ENCODE measurements at places on chromosomes 7 and 10. TPM values are rescaled to one million over a fixed set of nuclear protein-coding genes. Genes with fewer than 3 reads are reported as not detected.
A peak's percentile ranks its signal among the peaks of the same experiment; 100 is the strongest.

- peak; percentile 56 for DNase-seq
Measured at GRCh38 chr7:111137296-111138192, 46.6 kb downstream of the LRRN3 start.

DNA sequence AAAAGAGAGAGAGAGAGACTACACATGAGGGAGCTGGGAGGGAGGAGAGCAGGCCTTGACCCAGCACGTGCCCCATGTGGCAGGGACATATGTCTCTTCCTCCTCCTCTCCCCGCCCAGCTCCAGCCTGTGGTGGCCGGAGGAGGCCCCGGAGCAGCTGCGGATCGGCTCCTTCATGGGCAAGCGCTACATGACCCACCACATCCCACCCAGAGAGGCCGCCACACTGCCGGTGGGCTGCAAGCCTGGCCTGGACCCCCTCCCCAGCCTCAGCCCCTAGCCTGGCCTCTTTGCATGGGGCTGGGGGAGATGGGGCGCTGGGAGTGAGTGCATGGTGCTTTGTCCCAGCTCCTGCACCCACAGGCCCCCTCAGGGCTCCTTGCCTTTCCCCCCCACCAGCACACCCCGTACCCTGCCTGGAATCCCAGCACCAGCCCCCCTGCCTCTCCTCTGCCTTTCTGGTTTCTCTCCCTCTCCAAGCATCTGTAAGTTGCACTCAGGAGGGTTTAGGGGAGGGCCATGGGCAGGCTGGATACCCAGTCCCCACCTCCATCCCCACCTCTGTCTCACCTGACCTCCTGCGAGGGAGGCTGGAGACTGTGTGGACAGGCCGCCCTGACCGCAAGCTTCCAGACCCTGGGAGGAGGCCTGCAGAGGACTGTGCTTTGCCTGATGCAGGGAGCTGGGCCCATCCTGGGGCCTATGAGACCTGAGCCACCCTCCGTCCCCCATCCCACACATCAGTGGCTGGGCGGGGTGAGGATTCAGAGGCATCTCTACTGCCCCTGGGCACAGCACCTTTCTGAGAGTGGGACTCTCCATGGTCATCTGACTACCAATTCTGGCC, 4.8 kb downstream of the UPK3B start:
- DNase-seq: peak; percentile 1

GRCh38 chr7:149872419-149873073, 1.2 kb upstream of the ATP6V0E2 start:
- no peak for DNase-seq

GRCh38 chr7:136687693-136688322, 180.6 kb upstream of the CHRM2 start:
- DNase-seq: peak; percentile 48

DNA sequence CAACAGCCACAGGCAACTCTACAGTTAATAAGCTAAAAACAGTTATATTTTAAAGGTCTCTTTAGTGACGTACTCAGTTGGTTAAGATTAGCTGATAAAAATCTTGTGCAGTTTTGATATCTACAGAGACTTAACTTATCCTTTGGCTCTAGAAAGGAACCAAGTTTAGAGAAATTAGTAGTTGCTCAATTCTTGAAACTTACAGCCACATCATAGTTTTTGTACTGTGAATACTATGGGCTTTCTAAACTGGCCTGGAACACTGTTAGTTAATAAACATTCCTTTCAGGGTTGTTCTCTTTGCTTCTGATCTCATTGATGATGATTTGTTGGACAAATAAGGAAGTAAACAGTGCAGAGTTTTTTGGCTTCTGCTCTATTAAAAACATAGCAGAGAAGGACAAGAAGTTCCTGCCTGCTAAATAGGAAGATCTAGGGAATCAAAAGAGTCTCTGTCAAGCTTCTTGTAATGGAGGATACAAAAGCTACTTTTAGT, 73.1 kb downstream of the MKLN1 start:
- DNase-seq: no peak

DNA sequence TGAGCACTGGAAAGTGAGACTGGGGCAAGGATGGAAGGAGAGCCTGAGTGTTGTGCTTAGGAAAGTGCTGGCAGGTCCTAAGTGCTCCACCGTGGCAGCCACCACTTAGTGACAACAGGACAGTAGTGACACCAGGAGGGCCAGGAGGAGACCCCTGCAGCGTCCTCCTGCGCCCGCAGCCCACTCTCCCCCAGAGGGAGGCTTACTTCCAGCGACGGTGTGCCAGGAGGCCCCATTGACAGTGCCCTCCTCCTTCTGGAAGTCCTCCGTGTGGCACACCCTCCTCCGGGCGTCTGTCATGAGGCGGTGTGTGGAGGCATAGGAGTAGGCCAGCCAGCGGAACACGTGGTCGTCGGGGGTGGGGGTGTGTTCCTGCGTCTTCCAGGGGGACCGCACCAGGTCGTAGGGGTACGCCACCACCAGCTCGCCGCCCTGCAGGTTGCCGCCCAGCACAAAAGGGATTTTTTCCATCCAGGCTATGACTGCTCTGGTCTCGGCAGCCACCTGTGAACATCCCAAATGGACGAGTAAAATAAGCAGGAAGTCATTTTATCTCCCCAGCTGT, 95.6 kb downstream of the GPR26 start:
- DNase-seq: no peak

- peak; percentile 97 for DNase-seq
Measured at GRCh38 chr10:33412653-33413361, 78.3 kb upstream of the NRP1 start.

DNA sequence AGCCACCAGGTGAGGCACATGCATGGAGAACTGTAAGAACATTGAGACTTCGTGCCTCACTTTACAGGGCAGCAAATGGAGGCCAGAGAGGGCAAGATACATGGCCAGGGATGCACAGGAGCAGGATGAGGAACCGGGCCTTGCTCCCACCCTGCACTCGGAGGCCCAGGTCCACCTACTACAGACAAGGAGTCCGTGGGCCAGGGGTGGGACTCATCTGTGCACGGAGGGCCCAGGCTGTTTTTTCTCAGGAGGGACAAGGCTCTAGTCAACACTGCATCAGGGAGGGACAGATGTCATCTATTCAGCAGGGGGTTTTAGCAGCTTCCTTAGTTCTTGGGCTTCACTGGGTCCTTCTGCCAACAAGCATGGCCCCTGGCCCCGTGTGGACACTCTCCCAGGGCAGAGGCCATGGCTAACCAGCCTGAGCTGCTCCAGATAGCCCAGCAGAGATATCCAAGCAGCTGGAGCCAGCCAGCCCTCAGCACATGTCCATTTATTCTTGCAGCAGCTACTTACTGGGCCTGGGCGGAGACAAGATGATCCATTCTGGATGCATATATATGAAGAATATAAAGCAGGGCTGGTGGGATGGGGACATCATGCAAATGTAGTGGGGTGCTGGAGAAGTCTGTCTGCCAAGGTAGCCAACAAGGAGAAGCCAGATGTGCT, 134.5 kb upstream of the RET start:
- no peak for DNase-seq

DNA sequence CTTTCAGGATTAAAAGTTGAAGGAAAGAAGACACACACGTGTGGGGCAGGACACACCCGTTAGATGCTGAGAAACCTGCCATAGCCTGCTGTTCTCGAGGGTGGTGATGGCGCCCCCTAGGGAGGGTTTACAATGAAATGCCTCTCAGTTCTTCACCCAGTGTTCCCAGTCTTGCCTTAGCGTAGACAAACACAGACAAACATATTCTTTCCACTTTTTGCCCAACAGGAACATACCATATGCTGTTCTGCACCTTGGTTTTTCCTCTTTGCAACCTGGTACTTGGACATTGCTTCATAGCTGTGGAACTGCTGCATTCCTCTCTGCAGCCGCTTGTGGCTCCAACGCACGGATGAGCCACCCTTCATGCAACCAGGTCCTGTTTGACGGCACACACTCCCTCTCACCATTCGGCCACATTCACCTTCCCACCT, 23.3 kb upstream of the HSPA12A start:
- no peak for DNase-seq

DNA sequence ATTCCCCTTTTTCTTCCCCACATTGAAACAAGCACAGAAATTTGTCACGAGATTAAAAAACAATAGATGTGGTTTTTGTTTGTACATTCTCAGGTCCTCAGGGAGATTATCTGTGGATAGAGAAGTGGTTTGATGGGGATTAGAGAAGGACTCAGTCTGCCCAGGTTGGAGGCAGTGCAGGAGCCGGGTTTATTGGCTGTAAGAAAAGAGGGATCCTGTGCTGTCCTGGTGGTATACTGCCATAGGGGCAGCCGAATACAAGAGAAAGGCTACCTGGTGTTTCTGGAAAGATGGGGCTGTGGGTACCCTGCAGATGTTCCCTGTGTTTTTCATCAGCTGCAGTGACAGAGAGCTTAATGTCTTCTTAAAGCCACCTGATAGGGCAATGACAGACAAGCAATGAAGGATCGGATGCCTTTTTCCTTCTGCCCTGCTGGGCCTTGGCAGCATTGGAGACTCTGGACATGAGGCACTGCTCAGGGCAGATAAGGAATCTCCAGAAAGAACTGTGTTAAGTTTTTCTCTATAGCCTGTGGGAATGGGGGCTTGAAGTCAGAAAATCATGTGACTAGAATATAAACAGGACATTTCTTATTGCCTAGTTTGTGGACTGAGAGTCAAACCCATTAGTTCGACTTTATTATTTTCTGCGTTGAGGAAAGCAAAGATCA, 18.1 kb upstream of the GPR141 start:
- DNase-seq: no peak

DNA sequence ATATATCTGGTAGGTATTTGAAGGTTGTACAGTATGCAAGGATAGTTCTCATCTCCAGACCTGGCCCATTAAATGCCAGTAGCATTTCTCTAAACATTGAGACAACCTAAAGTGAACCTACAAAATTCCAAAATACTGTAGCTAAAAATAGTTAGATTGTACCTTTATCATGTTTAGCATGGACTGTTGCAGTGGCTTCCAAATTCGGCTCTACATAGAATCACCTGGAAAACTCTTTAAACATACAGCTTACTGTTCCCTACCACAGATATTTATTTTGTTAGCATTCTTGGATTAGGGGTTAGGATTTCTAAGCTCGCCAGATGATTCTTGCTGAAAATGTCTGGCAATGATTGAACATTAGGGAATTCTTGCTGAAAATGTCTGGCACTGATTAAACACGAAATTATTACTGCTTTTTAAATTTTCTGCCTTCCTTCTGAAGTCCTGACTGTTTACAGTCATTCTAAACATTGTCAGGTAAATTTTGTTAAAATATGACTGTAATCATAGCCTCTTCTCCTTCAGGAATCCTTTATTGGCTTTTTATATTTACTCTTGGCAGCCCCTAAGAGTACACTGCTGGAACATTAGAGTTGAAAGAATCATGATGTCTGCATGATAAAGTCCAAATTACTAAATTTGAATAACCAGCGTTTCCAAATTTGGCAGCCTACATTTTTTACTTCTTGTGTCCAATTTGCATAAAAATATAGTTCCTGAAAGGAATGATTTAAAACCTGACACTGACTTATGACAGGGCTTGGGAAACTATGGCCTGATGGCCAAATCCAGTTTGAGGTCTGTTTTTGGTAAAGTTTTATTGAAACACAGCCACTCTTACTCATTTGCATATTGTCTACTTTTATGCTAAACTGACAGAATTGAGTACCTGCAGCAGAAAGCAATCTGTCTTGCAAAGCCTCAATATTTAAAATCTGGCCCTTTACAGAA, 40.3 kb downstream of the SHOC2 start:
- DNase-seq: no peak

DNA sequence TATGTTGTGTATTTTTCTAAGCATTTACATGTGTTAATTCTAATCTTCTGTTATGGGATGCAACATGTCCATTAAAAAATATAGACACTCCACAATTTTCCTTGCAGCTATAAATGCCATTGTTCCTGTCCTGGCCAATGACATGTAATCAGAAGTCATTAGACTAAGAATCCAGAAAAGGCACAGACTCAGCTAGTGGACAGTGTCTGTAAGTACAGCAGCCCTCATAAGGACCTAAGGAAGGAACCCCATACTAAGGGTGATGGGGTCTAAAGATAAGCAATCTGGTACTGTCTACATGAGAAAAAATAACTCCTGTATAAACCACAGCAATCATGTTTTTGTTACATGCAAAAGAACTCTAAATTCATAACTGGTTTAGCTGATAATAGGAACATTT, 115.9 kb downstream of the GPR85 start:
- DNase-seq: no peak

The ELN gene
- total RNA-seq: not detected

The SLC26A4 gene
- 4.3 TPM for total RNA-seq

The SPDYE11 gene
- not detected for total RNA-seq

The EBLN1 gene
- total RNA-seq: not detected

The TMEM184A gene
- 1.5 TPM for total RNA-seq

The NKX1-2 gene
- total RNA-seq: 0.05 TPM

The NRCAM gene
- total RNA-seq: 14.6 TPM

The PRLHR gene
- total RNA-seq: not detected

The GPR15LG gene
- total RNA-seq: not detected

The CRTAC1 gene
- total RNA-seq: not detected

The OR2A5 gene
- total RNA-seq: not detected
